Renal cortical epithelial cell (primary cell): ENCODE measurements at places on chromosomes 3 and 15. TPM values are rescaled to one million over a fixed set of nuclear protein-coding genes. Genes with fewer than 3 reads are reported as not detected.
A peak's percentile ranks its signal among the peaks of the same experiment; 100 is the strongest.

TMEM266 gene
- total RNA-seq, result not detected in 2 replicates

MELTF gene
- 12.9 and 81.8 TPM in 2 replicates for total RNA-seq

CADPS gene
- total RNA-seq, result not detected in 2 replicates

RTP3 gene
- total RNA-seq, result not detected in 2 replicates

CACNA2D2 gene
- total RNA-seq, result 0.17 and 0.55 TPM in 2 replicates

ROPN1 gene
- total RNA-seq, result not detected in 2 replicates

POU1F1 gene
- total RNA-seq, result not detected in 2 replicates

HESX1 gene
- total RNA-seq, result 0.55 TPM in 1 of 2 replicates, not detected in the other

RASGRF1 gene
- total RNA-seq, result 1.2 TPM in 1 of 2 replicates, not detected in the other

RASL12 gene
- not detected in 2 replicates for total RNA-seq

- DNase-seq, result peak; percentile 32
These were observed 45.8 kb upstream of the TRA2B start for GRCh38 chr3:185983495-185984141.

DNA sequence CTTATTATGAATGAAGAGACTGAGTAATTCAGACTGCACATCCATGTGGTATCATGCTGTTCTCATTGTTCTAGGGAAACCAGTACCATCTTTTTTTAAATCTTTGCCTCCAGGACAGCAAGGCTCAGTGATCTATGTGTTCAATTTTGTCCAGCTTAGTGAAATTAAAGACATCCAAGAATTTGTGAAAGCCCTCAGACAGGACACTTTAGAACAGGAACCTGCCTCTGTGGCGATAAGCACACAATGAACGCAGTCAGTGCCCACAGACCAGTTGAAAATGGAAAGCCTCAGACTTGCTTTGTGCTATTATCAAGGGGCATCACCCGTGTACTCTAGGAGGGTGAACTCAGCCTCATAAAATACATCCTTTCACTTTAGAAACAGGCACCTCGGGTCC, 20.1 kb downstream of the EID1 start:
- no peak for DNase-seq

DNA sequence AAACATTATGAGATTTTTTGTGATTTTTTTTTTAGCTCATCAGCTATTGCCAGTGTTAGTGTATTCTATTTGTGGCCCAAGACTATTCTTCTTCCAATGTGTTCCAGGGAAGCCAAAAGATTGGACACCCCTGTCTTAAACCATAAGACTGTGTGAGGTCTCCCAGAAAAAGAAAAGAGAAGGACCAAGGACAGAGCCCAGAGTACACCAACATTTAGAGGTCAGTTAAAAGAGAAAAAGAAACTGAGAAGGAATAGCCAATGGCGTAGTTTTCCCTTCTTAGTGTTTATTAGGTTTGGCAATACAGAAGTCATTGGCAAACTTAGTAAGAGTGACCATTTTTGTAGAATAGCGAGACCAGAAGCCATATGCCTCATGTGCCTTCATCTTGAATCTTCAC, 36.1 kb upstream of the SLC25A36 start:
- no peak for DNase-seq

- no peak for DNase-seq
These were observed 168.6 kb upstream of the IQSEC1 start for GRCh38 chr3:13241621-13242363.

GRCh38 chr3:65953881-65954733, 84.6 kb downstream of the MAGI1 start:
- DNase-seq, result peak; percentile 88

GRCh38 chr3:185632996-185633395, 46.9 kb downstream of the SENP2 start:
- DNase-seq, result no peak

- no peak for DNase-seq
These were observed 30.2 kb downstream of the SEMA7A start for GRCh38 chr15:74403588-74403919.

DNA sequence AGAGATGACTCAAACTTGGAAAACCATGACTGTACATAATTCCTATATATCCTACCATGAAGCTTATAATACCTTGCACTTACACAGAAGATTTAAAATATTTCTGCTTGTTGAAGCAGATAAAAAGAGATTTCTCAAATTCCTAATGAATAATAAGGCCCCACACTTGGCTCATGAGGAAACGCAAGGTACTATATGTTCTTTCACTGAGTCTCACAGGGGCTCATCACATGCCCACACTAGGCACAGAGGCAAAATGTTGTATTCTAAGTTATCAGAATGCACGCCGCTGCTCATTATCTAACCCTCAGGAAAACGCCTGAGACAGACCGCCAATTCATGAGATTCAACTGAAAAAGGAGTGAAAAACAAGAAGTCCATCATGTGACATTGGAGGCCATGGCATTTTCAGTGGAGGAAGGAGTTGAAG, 5.6 kb downstream of the MYO1E start:
- DNase-seq, result no peak

GRCh38 chr15:100763835-100764750, 115.5 kb upstream of the ALDH1A3 start:
- no peak for DNase-seq

DNA sequence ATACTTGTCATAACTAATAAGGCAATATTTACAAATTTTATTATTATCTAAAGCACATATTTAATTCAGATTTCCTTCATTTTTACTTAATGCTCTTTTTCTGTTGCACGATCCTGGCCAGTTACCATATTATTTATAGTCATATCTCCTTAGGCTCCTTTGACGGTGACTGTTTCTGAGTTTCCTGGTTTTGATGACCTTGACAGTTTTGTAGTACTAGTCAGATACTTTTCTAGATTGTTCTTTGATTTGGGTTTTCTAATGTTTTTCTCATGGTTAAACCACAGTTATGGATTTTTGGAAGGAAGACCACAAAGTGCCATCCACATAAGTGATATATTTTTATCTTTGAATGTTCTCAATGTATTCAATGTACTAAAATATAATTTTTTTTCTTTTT, 171.0 kb upstream of the NANOGP8 start:
- no peak for DNase-seq

DNA sequence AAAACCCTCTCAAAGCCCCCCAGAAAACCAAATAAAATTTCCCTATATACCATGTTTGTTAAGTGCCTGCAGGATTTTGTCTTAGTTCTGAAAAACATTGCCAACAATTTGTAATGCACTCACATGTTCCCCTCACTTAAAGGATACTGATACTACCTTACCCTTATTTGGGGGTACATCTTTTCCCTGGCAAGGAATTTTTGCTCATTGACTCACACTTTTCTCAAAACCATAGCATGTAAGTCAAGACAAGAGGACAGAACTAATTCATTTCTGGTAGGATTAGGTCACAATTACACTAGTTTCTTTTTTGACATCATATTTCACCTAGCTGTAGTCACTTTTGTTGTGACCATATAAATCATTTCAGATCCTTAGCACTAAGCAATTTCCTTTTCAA, 222.2 kb downstream of the THRB start:
- no peak for DNase-seq

DNA sequence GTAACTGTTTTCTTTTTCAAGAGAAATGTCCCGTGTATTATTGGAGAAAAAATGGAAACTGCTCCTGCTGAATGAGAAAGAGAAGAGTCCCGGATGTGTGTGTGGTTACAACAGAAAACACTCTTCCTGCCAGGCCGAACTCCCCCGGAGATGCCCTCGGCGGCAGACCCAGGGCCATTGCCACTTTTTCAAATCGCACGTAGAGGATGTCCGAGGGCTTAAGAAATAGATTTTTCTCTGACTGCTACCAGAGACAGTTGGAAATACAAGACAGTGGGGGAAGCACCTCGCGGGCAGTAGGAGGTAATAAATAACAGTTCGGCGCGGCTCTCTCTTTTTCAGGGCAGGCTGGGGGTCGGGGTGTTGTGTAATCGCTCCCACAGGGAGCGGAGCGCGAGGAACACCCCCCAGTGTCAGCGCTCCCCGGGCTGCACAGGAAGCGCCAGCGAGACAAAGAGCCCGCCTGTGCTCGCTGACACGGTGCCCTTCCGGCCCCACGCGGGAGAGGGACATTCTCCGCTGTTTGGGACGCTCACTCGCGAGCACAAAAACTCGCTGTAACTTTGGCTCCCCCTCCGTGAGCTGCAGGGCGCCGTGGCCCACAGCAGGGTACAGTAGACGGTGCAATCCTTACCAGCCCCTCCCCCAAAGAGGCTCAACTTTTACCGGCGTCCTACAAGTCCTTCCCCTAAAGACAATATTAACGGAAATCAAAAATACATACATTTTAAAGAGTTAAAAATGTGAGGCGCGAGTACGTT, 1.1 kb downstream of the VGLL4 start:
- peak; percentile 79 for DNase-seq

- DNase-seq, result no peak
These were observed 52.5 kb upstream of the SATB1 start for GRCh38 chr3:18477620-18478019.

GRCh38 chr3:196654735-196655090, 15.2 kb downstream of the NRROS start:
- DNase-seq, result peak; percentile 86

DNA sequence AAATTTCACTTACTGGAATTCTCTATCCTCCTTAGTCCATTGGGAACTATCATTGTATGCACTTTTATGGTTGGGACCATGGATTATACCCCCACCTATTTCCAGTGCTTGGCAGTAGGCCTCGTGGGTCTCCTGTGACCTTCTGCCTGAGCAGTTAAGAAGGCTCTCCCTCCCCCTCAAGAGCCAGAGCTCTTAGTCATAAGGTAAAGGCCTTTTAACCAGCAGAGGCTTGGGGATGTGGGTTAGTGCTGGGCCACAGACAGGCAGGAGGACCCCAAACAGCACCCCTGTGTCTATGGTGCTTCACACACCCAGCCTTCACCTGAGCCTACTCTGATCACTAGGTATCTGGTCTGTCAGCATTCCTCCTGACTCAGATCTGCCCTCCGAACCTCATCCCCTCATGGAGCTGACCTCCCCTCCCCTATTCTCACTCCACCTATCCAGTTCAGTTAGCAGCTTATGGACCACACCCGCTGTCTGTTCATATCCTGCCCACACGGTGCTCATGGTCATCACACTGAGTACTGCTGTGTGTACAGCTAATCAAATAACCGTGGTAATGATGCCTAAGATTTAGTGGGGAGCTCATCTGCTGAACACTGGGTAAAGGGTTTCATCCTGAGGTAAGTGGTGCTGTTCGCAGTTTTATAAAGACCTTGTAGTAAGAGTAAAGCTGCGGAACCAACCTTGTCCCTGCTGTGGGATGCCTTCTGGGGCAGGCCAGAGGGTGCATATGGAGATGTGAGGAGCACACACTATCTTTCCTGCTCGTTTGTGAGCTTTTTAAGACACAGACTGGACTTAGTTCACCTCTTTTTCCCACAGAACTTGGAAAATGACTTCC, 40.9 kb downstream of the KLHL18 start:
- DNase-seq, result peak; percentile 59

DNA sequence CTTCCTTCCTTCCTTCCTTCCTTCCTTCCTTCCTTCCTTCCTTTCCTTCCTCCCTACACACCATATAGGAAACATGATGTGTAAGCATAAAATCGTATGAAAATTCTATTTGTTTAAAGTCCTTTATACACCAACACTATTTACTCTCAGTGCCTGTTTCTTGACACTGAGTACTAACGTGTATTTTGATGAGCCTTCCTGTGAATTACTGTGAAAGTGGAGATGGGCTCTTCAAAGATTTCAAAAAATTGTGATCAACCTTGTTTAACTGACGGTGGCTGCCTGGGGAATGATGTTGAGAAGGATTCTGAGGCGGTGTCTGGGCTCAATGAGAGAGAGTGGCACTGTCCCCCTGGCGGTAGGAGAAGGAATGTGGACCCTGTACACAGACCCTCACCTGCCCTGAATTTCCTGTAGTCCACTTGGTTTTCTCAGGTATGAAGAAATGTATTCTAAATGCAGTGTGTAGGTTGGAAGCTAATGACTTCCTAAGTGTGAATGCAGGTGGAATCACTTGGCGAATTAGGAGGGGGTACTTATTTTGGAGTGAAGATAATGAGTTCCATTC, 237.9 kb downstream of the GAP43 start:
- no peak for DNase-seq

GRCh38 chr3:113628316-113628715, 68.1 kb downstream of the USF3 start:
- no peak for DNase-seq

- no peak for DNase-seq
These were observed 8.0 kb downstream of the DNAJA4 start for GRCh38 chr15:78272316-78272715.

DNA sequence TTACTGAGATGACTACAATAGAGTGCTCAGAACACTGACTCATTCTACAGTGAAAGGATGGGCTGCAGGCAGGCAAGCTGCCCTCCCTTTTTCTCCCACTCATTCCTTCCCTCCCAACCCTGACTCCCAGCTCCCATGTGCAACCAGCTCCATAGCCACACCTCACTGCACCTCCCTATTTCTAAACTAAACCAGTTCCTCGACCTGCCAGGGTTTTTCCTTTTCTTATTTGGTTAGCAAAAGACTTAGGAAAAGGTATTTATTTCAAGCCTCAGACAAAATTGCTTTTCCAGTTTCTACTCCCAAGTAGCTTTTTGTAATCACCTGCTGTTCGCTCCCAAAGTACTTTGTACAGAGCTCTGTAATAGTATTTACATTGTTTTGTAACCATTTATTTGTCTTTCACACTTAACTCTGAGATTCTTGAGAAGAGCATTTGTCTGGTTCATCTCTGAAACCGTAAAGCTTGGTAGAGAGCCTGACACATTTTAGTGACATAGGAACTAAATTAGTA, 2.2 kb downstream of the AADAC start:
- peak; percentile 88 for DNase-seq

DNA sequence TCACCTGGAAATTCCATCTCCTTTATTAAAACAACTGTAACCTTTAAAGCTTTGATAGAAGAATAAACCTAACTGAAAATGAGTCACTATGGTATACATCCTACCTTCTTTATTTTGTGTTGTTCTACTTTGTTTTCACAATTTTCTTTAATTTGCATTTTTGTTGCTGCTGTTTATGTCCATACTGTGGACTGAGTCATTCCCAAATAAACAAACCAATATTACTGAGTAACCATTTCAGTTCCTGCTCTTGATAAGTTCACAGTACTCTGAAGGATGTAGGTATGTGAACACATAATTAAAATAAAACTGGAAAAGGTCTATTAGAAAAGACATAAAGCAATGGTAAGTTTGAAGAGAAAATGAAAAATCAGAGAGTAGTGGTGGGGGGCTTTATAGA, 528.5 kb upstream of the GOLIM4 start:
- peak; percentile 76 for DNase-seq

GRCh38 chr15:51077221-51078153, 17.2 kb downstream of the TNFAIP8L3 start:
- DNase-seq, result peak; percentile 29

DNA sequence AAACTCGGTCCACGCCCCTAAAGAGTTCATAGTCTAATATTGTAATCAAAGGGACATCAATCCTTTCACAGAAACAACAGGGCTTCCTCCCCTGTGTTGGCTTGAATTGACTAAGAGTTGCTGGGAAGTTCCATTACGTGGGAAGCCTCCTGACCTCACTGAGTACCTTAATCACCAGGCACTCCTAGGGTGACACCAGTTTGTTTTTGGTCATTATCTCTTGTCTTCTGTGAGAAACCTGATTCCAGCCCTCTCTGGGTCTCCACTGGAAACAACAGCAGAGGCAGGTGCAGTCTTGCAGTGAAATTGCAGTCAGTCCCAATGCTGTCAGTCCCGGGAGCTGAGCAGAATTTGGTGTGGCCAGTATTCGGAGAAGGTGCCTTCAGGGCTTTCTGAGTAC, 55.4 kb downstream of the BOC start:
- no peak for DNase-seq
